ENCODE measurements at places on chromosomes 2 and 18.

- DNase-seq = no peak
These were observed 326.9 kb upstream of the SMIM21 start for GRCh38 chr18:75754433-75754832.

GRCh38 chr2:78351208-78351607 is 674.3 kb upstream of the REG3G start:
- no peak for DNase-seq

DNA sequence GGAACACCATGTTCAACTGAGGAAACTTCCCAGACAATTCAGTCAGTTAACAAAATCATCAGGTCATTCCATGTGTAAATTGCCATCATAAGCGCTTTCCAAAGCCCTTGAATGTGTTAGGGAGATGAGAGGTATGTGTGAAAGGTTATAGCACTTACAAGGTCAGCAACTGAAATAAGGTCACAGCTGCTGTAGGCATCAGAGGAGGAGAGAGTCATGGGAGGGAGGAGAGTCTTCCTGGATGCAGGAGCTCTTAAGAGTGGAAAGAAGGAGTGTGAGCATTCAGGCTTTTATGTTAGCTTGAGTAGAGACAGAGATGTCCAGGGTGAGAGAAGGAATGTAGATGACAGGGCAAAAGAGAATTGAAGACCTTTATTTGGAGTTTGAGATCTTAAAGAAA is 67.0 kb downstream of the CAB39 start:
- DNase-seq = no peak

- DNase-seq = no peak
These were observed 64.9 kb upstream of the ZCCHC2 start for GRCh38 chr18:62457877-62458276.

DNA sequence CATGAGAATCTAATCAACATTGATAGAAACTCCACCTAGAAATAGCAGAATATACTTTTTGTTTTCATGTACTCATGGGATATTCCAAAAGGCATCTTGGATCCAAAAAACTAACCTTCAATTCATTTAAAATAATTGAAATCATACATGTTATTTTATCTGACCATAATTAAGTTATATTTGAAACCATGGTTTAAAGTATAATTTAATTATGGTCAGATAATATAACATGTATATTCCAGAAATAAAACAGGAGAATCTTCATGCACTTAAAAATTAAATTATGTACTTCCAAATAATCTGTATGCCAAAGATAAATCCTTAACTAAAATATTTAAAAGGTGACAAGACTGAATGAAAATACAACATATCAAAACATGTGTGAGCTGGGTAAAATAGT is 651.3 kb upstream of the LINC00305 start:
- DNase-seq = no peak

DNA sequence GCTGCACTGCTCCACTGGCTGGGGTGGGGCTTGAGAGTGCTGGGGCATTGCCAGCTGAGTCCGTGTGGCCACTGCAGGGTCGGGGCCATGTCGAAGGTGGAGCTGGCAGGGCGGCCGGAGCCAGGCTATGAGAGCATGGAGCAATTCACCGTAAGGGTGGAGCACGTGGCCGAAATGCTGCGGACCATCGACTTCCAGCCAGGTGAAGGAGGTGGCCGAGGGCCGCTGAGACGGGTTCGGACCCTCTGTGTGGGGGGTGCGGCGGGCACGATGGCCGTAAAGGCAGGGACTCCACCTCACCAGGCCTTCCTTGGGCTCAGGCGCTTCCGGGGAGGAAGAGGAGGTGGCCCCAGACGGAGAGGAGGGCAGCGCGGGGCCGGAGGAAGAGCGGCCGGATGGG is 2.1 kb downstream of the UCN start:
- no peak for DNase-seq

DNA sequence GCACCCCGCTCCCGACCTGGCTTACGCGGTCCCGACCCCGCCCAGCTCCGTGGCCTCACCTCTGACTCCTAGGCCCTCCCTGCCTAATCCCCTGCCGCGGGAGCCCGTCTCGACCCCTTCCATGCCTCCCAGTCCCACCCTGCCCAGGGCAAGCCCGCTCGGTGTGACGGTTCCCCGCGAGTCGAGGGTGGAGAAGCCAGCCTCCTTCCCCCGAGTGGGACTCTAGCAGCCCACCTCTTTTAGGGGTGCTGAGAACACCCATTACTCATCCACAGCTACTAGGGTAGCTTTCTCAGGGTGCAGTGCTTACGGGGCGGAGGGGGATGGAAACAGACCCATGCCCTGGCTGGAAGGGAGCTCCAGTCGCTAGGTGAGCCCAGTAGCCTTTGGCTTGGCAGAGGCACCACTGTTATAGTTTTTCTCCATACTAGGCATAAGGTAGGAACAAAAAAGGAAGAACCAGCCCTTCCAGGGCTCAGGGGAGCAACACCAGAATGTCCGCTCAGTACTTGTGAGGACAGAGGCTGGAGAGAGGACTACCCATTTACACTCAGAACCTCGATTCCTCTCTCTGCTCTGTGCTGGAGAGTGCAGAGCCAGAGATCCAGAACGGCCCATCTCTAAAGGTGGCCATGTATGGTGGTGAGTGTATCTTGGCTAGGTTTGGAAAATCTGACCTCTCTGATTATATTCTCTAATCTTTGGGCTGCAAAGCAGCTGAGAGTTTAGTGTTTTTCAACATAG is 606 bp downstream of the AGBL5 start:
- DNase-seq = no peak

GRCh38 chr18:74463254-74463653 is 6.1 kb upstream of the DIPK1C start:
- no peak for DNase-seq

- DNase-seq = no peak
These were observed 436.8 kb upstream of the CWC22 start for GRCh38 chr2:180443888-180444287.

GRCh38 chr2:88697370-88698026 is 6.0 kb downstream of the RPIA start:
- no peak for DNase-seq

- DNase-seq = no peak
These were observed 209.4 kb downstream of the ZEB2 start for GRCh38 chr2:144310484-144310883.

DNA sequence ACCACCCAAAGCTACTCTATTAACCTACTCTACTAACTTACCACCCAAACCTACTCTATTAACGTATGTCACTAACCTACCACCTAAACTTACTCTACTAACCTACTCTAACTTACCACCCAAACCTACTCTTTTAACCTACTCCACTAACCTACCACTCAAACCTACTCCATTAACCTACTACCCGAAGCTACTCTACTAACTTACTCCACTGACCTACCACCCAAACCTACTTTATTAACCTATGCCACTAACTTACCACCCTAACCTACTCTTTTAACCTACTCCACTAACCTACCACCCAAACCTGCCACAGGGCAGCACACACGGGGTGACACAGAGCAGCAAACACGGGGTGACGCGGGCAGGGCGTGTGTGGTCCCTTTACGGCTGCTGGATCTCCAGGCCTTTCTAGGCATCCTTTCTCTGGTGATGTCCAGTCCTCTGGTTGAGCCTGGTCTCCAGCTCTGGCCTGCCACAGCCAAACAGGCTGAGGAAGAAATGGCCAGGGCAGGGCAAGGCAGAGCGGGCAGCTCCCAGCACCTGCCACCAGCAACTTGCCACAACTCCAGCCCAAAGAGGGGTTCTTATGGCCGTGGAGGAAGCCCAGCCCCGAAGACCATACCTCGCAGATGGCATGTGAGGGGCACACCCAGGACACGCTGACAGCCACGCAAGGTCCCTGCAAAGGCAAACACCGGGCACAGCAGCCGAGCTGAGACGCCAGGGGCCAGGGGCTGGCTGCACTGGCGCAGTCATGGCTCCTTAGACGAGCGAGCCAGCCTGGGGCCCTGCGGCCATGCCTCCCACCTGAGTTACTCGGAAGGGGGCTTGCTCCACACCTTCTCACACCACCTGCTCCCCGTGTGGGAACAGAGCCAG is 25.7 kb downstream of the PXDN start:
- no peak for DNase-seq

DNA sequence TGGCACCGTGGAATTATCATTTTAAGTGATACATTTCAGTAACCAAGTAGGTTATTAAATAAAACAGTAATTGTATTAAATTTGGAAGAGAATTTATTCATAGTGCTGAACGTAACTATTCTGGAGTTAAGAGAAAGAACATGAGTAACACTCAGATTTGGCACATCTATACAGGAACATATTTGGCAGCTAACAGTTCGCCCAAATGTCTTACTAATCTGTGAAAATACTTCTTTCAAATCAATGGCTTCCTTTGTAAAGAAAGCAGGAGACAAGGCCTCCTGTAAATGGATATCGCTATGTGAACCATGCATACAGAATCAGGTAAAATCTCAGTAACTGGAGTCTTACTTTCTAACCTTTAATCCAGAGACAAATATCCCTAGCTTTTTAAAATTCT is 64.4 kb downstream of the ZNF516 start:
- DNase-seq = no peak

DNA sequence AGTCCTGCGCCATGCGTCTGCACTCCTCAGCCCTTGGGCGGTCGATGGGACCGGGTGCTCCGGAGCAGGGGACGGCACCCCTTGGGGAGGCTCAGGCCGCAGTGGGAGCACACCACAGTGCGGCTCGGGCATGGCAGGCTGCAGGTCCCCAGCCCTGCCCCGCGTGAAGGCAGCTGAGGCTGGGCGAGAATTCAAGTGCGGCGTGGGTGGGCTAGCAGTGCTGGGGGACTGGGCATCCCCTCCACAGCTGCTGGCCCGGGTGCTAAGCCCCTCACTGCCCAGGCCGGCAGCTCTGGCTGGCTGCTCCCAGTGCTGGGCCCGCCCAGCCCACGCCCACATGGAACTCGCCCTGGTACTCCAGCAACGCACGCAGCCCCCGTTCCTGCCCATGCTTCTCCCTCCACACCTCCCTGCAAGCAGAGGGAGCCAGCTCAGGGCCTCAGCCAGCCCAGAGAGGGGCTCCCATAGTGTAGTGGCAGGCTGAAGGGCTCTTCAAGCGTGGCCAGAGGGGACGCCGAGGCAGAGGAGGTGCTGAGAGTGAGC is 198.3 kb upstream of the CNTNAP5 start:
- DNase-seq = no peak

GRCh38 chr2:46504685-46505471 is 25.5 kb downstream of the TMEM247 start:
- DNase-seq = no peak

GRCh38 chr2:200383380-200384110 is 77.1 kb downstream of the SPATS2L start:
- no peak for DNase-seq

- DNase-seq = no peak
These were observed 100.9 kb downstream of the TNS1 start for GRCh38 chr2:217901835-217902378.

GRCh38 chr2:15882761-15883497 is 57.4 kb upstream of the MYCN start:
- no peak for DNase-seq

- DNase-seq = no peak
These were observed 4.7 kb downstream of the SNORC start for GRCh38 chr2:232874677-232875223.

DNA sequence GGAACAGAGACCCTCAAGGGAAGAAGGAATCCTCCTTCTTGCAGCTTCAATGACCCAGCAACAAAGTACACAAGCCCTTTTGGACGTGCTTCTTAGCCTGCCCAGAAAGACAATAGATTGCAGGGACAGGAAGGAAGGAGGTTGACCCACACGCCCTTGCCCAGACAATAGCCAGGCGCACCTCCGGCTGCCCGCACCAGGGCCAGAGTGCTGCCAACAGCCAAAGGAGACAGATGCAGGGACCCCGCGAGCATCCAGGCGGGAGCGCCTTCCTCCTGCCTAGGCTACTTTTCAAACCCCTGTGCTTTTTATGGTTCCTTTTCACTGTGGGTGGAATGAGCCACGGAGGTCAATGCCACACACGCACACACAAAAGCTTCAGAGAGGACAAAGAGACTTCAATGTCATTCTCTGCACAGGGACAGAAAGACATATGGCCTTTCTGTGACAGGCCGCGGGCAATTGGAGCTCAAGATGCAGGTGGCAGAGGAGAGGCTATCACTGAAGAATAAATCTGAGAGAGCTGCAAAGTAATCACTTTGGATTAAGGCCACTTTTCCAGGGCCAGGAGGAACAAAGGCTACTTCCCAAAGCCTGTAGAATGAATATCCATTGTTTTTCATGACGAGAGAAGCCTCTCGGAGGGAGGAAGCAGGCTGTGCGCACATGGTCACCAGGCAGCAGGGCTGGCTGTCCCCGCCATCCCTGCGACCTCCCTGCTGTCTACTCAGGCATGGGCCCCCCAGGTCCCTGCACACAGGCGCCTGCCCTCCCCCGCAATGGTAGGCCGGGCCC is 300.6 kb downstream of the EIPR1 start:
- DNase-seq = no peak

GRCh38 chr2:42169874-42170521 is 845 bp downstream of the EML4 start:
- no peak for DNase-seq

DNA sequence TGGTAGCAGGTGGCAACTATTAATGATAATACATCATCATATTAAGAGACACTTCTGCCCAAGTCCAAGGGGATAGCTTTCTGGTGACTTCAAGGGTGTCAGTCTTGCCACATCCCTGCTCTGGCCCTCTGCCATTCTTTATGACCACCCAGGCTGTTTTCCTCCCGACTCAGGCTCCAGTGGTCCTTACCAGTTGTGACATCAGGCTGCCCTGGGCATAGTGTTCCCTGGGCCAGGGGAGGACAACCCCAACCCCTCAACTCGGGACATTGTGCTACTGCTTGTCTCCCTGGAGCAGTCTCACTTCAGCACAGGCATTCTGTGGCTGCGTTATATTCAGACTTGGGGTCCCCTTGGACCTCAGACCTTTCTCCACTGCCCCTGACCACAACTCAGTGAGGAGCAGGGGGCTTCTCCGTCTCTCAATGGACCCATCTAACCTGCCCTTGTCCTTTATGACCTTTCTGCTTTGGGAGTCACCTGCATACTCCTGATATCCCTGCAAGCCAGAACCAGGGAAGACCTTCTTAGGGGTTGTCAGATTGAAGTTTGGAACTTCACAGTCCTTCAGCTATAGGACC is 12.8 kb downstream of the DNAJB2 start:
- no peak for DNase-seq

DNA sequence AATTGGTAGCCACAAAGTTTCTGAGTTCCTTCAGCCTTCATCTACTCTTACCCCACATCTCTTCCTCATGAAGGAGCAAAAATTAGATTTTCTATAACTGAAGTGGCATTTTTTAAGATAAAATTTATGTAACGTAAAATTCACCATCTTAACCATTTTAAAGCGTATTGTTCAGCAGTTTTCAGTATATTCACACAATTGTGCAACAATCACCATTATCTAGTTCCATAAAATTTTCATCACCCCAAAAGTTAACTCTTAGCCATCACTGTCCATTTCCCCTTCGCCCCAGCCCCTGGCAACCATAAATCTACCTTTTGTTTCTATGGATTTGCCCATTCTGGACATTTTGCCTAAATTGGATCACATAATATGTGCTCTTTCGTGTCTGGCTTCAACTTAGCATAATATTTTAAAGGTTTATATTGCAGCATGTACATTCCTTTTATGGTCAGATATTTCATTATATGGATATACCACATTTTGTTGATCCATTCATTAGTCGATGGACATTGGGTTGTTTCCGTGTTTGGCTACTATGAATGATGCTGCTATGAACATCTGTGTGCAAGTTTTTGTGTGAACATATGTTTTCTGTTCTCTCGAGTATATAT is 44.6 kb downstream of the ATIC start:
- DNase-seq = no peak
